ENCODE measurements at places on chromosomes 3 and 15.

GRCh38 chr3:37419979-37420378, 245.6 kb upstream of the LRRFIP2 start:
- no peak for DNase-seq

DNA sequence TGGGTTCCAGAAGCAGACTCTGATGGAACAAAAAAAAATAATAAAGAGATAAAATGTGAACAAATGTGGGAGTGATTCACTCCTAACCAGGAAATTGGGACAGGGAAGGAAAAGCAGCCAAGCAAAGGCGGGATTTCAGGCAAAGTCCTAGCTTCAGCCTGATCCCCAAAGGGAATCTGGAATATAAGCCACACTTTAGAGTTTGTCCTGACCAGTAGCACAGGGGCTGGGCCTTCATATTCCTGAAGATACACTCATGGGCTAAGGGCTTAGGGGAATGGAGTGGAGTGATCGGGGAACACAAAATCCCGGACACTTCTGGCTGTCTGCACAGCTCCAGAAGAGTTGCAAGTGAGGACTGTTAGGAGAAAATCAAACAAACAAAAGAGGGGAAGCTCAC, 135.0 kb upstream of the COL8A1 start:
- DNase-seq, result no peak

GRCh38 chr15:39310633-39311032, 270.2 kb upstream of the THBS1 start:
- DNase-seq, result no peak

DNA sequence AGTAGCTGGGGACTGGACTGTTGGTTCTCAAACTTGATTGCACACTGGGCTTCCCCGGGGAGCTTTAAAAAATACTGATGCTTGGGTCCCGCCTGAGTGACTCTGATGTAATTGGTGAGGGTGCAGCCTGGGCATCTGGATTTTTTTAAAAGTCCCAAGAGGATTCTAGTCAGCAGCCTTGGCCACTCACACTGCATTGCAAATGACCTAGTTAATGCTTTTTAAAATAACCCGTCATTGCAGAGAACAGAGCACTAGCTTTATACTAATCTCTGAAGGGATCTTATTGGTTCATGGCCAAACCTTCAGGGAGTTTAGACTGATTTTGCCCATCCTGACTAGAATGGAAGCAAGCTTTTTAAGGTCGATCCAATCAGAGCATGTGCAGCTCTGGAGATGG, 310.6 kb upstream of the PROK2 start:
- DNase-seq, result no peak

- no peak for DNase-seq
These were observed 227.6 kb downstream of the MINAR1 start for GRCh38 chr15:79659691-79660090.

- no peak for DNase-seq
These were observed 21.2 kb downstream of the RASA2 start for GRCh38 chr3:141508067-141508436.

DNA sequence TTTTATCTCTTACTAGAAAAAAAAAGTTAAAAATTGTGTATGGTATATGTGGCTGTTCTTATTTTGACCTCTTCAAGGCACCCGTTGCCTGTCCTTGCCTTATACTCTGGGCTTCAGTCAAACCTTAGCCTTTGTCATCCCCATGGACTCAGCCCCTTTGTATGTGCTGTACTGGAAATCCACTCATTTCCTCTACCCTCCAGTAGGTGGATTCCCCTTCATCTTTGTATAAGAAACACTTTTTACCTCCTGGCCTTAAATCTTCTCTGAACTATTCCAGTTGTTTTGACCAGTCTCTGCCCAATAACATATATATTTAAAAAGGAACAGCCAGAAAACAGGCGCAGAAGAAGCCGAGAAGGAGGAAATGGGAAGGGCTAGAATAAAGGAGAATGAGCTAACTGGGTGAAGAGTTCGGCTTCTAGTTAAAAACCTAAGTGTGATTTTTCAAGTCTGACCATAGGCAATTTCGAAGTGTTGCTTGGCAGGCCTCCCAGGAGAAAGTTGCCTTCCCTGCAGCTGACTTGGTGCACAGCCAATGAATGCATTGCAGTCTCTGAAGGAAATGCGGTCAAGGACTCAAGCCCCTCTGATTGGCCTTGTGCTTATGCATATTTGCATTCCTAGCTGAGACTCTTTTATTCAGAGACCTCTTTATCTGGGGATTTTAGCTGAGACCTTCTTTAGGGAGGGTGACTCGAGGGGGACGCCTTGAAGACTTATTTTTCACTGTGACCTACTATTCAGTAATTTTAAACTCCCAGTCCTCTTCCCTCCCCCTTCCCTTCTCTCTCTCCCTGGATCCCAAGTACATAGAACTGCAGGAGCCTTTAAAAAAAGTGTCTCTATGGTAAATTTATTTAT, 277.4 kb downstream of the ROBO1 start:
- no peak for DNase-seq

GRCh38 chr15:69751566-69751965, 298.9 kb downstream of the RPLP1 start:
- no peak for DNase-seq

GRCh38 chr3:64098670-64099069, 75.4 kb upstream of the PSMD6 start:
- DNase-seq, result no peak

- DNase-seq, result no peak
These were observed 29.1 kb downstream of the AAGAB start for GRCh38 chr15:67225336-67225735.

- no peak for DNase-seq
These were observed 117.4 kb upstream of the LINGO1 start for GRCh38 chr15:77749998-77750540.

DNA sequence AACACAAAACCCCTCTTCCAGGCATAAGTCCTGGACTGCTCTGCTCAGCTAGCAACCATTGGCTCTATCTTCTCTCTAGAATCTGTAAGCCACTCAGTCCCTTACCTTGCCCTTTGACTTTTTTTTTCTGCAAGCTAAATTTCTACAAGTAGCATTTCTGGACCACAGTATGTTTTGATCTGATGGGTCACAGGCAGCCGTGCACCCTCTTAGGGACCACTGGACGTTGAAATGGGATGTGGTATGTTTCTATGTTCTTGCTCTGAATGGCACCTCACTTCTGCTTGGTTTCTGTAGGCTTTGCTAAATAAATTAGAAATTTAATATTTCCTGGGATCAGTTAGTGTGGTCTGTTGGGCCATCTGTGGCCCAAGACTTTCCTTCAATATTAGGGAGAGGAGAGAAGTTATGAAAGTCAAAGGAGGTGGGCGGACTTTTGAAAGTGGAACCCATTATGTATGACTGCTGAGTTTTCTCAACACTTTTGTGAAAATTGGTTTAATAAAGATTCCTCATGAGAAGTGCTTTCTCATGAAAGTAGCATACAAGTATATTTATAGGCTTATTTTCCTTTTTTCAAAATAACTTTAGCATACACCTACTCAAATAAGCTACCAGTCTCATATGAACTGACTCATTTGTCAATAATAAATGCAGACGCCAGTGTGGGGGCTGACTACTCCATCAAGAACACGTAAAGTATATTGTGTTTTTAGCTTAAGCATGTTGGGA, 18.4 kb upstream of the TIPARP start:
- no peak for DNase-seq

DNA sequence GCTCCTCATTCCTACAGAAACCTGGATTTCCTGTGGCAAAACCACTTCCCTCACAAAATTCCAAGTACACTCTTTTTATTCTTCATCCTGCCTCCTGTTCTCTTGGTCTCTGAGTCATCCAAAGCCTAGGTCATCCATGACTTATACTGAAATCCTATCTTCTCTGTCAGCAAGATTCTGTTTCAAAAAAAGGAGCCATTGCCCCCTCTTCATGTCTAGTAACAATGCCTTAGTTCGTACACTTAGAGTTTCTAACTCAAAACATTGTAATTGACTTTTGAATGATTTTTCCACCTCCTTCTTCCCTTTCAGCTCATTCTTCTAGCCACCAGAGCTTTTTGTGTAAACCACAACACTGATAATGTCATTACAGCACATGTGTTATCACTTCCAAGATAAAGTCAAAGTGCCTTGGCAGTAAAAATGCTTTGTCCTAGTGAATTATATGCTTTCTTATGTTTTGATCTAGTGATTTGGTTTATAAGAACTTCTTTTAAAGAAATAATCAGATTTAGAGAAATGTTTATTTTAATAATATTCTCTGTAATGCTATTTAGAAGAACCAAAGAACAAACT, 256.5 kb upstream of the NECTIN3 start:
- DNase-seq, result no peak

- DNase-seq, result no peak
These were observed 22.1 kb upstream of the CRBN start for GRCh38 chr3:3201611-3202010.

Data from stimulated activated CD4-positive, alpha-beta T cell treated with anti-CD3 and anti-CD28 coated beads, Interleukin-1b, Interleukin-23, amount 100 ng/mL, for 1 hour (primary cell).